Stimulated activated naive CD8-positive, alpha-beta T cell treated with anti-CD3 and anti-CD28 coated beads, Interleukin-15, amount 100 ng/mL, for 72 hours (primary cell): ENCODE measurements at places on chromosomes 1 and 21.

- DNase-seq = no peak
Measured at GRCh38 chr1:21621761-21622436, 47.3 kb downstream of the RAP1GAP start.

GRCh38 chr1:156217871-156218270, 5.1 kb downstream of the PMF1 start:
- peak; percentile 48 for DNase-seq

- no peak for DNase-seq
Measured at GRCh38 chr21:41605934-41606285, 98.0 kb upstream of the TMPRSS2 start.

DNA sequence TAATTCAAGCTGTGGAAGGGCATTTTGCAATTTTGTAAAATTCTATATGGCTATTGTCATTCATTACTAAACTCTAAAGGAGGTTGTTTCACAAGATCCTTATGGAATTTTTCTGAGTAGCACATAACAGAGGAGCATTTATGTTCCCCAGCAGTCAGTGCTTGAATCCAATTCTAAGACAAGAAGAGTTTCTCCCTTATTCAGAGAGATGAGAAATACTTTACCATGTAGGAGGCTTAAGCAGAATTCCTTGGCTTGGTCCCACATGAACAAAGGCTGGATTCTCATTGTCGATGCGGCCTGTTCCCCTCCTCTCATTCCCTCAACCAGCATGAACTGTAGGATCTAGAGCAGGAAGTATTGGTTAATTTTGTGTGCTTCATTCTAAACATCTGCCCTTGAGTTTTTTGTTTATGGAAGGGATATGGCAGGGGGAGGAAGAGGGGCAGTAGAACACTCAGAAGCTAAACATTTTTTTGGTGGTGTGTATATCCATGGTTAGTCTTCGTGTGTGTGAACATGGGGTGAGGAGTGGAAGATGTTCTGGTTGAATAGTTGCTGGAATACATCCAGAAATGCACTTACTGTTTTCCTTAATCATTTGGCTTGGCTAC, 74.3 kb downstream of the LAMC1 start:
- DNase-seq = no peak

GRCh38 chr21:23130308-23130707, 2132.1 kb downstream of the NCAM2 start:
- no peak for DNase-seq

DNA sequence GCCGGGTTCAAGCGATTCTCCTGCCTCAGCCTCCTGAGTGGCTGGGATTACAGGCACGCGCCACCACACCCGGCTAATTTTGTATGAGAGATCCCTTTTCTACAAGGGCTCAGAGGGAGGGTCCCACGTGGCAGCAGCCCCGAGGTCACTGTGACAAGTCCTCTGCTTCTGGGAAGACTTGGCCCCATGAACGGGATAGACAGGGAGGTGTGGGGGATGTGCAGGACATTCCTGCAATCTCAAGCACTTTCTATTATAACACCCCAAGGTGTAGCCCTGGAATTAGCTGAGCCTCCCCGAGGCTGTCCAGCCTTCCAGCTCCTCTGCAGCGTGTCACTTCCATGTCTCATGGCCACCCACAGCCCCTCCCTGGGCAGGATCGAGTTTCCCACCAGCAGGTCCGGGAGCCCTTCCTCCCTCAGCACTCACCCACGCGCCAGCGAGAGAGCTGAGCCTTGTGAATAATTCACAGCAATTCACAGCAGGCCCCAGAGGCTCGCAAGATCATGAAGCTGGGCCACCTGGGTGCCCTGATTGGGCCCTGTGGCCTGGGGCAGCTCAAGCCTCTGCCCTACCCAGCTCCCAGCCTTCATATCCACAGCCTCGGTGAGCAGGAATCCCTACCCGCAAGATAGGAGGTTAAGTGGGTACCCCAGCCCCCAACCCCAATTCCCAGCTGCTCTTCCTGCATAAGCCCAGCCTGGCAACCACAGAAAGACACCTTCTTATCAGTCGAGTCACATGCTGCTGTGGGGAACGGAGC, 22.8 kb upstream of the RNU1-4 start:
- DNase-seq = no peak

DNA sequence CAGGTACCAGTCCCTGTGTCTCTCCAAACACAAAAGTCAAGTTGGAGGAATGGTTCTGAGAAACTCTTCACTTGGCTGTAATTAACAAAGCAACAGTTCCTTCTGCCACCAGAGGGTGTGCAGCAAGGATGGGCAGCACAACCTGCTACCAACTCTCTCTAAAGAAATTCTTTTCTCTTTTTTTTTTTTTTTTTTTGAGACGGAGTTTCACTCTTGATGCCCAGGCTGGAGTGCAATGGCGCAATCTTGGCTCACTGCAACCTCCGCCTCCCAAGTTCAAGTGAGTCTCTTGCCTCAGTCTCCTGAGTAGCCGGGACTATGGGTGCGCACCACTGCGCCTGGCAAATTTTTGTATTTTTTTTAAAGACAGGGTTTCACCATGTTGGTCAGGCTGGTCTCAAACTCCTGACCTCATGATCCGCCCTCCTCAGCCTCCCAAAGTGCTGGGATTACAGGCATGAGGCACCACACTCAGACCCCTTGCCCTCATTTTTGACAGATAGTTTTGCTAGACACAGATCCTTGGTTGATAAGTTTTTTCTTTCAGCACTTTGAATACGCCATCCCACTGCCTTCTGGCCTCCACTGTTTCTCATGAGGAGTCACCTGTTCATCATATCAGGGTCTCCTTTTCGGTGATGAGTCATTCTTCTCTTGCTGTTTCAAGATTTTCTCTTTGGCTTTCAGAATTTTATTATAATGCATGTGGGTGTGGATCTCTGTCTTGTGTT, 12.1 kb upstream of the DEGS1 start:
- DNase-seq = no peak

- no peak for DNase-seq
Measured at GRCh38 chr1:50502147-50502546, 78.9 kb upstream of the DMRTA2 start.

GRCh38 chr1:45809761-45810160, 6.3 kb downstream of the MAST2 start:
- DNase-seq = no peak

- DNase-seq = no peak
Measured at GRCh38 chr1:173210716-173211231, 3.6 kb upstream of the TNFSF4 start.

DNA sequence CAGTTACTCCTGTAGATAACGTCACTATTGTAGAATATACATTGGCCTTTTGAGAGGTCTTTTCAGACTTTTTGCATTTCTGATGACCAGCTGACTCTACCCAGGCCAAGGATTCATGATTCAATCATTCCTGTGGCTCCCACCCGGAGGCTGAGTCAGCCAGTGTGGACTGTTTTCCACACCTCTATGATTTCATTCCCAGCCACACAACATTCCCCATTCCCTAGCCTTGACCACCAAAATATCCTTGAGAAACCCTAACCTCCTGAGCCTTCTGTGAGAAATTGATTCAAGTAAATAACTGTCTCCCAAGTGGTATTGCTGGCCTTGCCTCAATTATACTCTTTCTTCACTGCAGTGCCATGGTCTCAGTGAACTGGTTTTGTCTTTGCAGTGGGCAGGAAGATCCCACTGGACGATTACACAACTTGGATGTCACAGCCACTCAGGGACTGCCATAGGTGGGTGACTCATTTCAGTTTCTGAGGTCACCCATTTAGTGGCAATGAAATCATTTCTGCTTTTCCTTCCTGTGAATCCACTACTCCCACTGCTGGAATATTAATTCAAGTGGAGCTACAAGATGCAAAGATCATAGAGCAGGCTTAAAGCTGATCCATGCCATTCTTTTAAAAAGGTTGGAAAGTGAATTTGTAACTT, 518.6 kb upstream of the ZP4 start:
- no peak for DNase-seq

DNA sequence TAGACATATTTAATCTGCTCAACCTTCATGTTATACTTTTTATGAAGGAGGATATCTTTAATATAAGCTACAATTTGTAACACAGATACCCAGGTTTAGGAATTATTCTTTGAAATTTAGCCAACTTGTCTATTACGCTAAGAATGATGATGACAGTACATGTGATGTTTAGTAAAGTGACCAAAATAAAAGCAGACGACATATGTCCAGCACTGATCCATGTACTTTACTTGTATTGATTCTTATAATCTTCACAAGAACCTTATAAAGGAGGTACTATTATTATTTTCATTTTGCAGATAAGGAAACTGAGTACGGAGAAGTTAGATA, 37.2 kb upstream of the ATG4C start:
- no peak for DNase-seq

- DNase-seq = no peak
Measured at GRCh38 chr1:67382292-67382691, 47.9 kb downstream of the SERBP1 start.

GRCh38 chr1:98305362-98305761, 356.2 kb upstream of the SNX7 start:
- no peak for DNase-seq
